ENCODE measurements at places on chromosomes 12 and 14.

DNA sequence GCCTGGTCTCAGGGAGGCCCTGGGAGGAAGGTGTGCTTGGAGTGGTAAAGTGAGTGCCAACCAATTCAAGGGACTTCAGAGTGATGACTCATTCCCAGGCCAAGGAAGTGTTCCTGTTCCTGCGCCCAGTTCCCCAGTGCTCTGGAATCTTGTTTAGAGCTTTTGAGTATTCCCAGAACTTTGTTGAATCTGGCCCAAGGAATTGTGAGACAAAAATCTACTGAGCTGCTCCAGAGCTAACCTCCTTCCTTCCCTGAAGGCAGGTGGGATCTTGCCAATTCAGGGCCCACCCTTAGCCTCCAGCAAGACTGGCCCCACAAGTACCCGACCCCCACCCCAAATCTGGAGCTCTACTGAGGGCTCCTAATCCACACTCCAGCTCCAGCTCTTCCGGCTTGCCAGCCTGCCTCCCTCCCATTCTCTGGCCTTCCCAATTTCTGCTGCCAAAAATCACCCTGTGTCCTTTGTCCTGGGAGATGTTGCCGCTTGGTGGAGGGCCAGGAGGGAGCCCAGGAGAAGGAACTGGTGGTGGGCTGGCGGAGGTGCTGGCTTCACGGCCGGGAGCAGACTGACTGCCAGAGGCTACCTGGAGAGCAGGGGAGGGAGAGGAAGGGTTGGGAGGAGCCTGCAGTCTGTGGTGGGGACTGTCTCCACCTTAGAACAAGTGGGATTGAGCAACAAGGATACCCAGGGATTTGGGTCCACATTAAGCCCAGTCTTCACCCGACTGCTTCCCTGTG is 2.0 kb upstream of the ATN1 start:
- no peak for DNase-seq

GRCh38 chr12:1912580-1913376 is 5.7 kb downstream of the CACNA2D4 start:
- DNase-seq, result no peak

GRCh38 chr12:104132351-104132956 is 5.6 kb downstream of the NFYB start:
- DNase-seq, result peak; percentile 26

DNA sequence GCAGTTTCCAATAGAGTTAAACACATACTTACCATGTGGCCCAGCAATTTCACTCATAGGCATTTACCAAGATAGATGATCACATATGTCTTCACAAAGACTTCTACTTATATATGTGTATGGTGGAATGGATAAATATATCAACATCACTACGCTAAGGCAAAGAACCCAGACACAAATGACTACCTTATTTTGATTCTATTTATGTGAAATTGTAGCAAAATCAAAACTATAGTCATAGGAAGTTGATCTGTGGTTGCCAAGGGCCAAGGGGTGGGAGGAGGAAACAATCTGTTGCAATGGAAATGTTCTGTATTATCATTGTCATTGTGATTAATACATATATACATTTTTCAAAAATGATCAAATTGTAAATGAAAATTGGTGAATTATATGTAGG is 47.7 kb upstream of the ANP32D start:
- no peak for DNase-seq

DNA sequence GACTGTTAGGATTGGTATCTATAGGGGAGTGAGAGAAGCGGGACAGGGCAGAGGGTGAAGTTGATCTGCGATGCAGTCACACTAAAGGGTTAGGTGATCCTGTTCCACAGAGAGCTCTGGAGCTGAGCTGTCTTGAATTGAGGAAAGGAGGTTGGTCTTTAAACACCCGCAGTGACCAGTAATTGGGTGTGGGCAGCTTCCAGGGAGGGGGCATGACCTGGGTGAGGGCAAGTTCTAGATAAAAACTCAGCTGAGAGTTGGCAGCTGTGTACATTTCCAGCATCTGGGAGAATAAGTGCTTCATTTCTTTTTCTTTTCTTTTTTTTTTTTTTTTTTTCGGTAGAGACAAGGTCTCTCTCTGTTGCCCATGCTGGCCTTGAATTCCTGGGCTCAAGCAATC is 35.1 kb downstream of the RDH12 start:
- no peak for DNase-seq

DNA sequence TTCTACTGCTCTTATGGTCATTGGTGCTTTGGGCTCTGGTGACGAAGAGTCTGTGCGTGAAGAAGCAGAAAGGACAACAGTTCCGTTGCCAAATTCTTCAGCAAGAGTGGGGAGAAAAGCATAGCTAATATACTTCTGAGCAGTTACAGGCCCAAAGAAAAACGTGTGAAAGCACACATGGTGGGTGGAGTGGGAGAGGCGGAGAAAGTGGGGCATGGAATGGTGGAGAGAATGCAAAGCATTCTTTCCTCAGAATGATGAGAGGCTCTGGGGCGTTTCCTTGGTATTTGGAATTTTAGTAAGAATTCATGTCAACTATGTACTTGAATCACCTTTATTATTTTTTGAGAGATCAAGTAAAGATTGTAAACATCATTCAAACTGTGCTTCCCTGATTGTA is 396.1 kb downstream of the NAV3 start:
- DNase-seq, result no peak

- DNase-seq, result no peak
Measured at GRCh38 chr14:101849125-101849524, 87.6 kb downstream of the PPP2R5C start.

DNA sequence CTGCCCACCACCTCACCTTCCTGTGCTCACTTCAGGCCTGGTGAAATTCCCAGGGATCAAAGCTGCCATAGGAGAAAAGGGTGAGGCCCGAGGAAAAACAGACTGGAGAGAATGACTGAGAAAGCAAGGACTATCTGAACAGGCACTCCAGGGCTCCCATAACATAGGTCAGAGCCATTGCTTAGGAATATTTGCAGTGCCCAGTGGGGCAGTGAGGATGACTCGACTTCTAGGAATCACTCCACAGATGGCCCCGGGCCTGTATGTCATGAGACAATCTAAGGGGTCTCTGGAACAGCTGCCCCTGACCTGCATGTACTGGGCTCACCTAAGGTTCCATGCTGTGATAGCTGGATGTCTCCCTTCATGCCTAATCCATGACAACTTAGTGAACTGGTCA is 51.6 kb downstream of the GPHB5 start:
- no peak for DNase-seq

DNA sequence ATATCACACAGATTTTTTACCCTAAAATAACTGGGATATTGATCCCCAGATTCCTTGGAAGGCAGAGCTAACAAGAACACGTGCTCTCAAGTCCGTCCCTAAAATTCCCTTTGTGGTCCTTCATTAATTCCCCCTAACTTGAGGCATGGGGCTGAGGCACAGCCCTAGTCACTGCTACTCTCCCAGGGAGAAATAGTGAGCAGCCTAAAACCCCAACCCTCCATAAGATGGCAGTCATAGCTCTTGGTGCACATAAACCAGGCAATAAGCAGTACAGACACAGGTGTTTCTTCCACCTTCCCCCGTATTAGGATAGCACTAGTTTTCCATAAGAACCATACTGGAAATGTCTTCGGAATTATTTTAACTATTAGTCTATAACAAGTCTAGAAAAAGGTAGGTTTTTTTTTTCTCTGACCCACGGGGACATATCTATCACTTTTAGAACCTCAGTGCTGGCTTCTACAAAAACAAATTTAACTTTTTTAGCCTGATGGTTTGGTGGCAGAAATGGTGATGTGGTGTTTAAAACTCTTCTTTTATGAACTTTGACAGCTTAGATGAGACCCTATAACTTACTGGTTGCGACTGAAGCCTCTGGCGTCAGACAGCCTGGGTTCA is 3.1 kb upstream of the ARHGEF40 start:
- DNase-seq, result no peak

DNA sequence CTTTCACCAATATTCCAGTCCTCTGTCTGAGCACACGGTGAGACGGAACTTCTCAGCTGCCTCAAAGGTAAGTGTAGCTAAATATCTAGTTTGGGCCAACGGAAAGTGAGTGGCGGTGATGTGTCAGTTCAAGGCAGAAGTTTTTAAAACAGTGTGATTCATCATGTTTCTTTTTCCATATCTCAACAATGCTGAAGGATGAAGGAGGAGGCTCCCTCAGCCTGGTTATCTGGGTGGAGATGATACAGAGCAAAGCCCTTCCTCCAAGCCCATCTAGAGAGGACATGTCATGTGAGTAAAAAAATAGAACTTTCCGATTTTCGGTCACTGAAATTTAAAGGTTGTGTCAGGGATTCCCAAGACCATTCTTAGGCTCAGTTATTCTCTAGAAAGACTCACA is 13.1 kb upstream of the ANP32D start:
- DNase-seq, result no peak

GRCh38 chr12:34625116-34625515 is 602.8 kb downstream of the ALG10 start:
- DNase-seq, result no peak

- DNase-seq, result no peak
Measured at GRCh38 chr12:42793166-42793565, 203.6 kb upstream of the PRICKLE1 start.

DNA sequence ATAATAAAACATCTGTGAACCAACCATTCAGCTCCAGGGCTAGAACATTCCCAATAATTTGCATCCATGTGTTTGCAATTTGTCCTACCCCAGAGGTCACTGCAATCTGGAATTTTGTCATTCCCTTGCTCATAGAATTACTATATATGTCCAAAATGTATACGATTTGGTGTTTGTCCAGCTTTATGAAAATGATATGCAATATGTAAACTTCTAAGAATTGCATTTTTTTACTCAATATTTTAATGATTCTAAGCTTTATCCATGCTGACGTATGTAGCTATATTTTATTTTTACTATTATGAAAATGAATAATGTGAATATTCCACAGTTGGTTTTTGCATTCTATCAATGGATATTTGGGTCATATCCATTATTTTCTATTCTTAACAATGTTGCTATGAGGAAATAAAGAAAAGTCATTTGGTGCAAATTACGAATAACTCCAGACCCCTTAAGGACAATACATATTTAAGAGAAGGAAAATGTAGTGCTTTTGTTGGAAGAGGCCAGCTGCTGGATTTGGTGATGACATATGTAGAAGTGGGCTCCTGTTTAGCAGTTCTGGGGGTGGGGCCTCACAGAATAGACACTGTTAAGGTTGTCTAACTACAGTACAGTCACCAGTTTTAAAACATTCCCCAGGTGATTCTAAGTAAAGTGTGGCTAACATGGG is 139.4 kb downstream of the SLC38A4 start:
- DNase-seq, result no peak

- DNase-seq, result no peak
Measured at GRCh38 chr12:26473291-26473690, 277.9 kb downstream of the SSPN start.

DNA sequence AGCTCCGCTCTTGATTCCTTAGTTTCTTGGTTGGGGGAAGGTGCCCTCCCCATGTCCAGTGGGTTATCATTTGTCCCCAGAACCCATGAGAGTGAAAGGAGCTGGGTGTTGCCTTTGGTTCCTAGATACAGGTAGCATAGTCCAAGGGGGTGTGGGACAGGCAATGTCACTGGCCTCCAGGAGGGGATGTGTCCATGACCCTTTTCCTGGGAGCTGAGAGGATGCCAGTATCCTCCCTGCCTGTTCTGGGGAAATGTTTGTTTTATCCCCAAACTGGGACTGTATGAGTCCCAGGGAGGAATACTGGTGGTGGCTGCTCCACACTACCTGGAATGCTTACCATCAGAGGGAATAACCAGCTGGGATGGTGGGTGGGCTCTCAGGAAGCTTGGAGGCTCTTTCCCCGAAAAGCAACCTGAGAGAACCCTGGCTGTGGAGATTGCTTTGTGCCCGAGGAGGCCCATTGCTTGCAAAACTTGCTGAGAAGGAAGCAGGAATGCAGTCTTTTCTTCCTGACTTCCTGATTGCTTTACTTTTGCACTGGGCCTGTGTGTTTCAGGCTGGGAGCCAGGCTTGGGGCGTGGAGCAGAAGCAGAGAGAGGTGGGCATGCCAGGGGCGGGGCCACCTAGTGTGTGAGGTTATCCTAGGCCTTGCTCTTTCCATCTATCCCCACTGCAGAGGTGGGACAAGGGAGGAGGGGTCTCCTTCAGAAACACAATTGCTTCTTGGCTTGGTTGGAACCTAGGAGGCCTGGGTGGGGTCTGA is 715 bp upstream of the SLC10A1 start:
- no peak for DNase-seq

DNA sequence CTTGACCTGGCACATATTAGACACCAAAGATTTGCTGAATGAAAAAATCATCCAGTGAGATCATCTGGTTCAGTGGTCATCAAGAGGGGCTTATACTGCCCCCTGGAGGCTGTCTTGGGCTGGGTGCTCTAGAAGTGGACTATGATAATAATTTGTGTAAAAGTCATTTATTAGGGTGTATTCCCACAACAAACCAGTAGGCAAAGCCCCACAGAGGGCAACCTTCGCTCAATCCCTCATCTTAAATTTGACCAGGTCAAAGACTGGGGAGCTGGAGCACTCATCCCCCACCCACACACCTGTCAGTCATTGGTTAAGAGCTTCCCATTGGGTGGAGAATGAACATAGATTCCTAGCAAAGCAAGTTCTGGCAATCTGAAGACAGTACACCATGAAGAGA is 20.0 kb upstream of the FICD start:
- peak; percentile 52 for DNase-seq

DNA sequence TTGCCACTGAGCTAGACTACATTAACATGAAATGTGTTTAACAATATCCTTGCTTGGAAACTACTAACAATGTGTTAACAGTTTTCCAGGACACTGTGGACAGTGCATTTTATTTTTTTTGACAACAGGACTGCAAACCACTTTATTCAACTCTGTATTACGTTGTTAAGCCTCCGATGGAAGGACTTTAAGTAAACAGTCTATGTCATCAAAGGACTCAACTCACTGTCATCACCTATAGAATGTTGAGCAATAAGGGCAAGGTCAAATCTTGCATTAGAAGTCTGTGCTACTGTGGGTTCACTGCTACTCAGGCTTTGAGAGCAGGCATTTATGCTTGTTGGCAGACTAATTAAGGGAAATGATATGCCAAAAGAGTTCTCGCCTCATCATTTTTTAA is 483.7 kb downstream of the FLRT2 start:
- no peak for DNase-seq

GRCh38 chr12:101108130-101108529 is 101.9 kb downstream of the SLC5A8 start:
- DNase-seq, result no peak

DNA sequence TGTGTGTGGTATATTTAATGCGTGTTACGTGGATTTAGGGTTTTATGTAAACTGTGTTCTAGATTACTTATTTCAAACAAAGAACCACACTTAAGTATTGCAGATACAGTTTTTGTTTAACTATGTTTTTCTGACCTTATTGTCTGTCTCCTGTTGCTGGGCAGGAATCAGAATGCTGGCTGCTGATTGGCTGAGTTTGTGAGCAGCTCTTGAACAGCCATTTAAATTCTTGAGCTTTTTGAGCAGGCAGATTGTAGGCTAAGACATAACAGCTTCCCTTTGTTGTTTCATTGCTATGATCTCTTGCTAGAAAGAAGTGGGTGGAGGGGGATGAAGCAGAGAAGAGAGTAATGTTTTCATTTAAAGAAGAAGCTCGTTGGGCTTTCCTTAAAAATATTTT is 52.2 kb downstream of the ATF7IP start:
- peak; percentile 74 for DNase-seq

GRCh38 chr12:23049180-23049579 is 424.2 kb downstream of the ETNK1 start:
- no peak for DNase-seq

GRCh38 chr14:87217023-87217422 is 776.0 kb downstream of the GALC start:
- DNase-seq, result no peak

- DNase-seq, result no peak
Measured at GRCh38 chr12:62106547-62107185, 153.5 kb upstream of the USP15 start.

GRCh38 chr14:71722885-71723284 is 209.3 kb upstream of the RGS6 start:
- no peak for DNase-seq
